Activated naive CD4-positive, alpha-beta T cell (primary cell): ENCODE measurements at places on chromosomes 13 and 19.

GRCh38 chr13:98474292-98474691 lies 102.6 kb downstream of the STK24 start:
- no peak for DNase-seq

DNA sequence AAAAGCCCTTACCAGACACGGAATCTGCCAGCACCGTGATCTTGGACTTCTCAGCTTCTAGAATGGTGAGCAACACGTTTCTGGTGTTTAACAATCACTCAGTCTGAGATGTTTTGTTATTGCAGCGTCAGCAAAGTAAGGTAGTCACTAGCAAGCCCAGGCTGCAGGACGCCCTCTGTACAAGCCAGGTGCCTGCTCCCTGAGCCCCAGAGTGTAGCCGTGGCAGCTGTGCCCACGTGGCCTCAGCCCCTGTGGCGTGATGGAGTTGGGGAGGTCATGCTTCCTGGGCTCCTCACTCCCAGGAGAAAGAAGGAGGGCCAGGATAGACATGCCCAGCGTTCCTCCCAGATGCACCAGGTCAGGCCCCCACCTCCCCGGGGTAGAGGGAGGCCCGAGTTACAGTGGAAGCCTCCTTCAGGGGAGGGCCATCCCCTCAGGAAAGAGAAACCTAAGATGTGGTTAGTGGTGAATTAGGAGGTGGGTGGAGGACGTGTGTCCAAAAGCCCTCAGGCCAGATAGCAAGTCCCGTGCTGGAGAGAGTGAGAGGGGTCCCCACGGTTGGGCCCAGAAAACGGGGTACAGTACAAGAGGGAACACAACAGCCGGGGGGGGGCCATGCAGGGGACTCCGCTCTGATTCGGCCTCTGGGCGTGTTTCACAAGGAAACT lies 169.6 kb upstream of the SOX1 start:
- no peak for DNase-seq

DNA sequence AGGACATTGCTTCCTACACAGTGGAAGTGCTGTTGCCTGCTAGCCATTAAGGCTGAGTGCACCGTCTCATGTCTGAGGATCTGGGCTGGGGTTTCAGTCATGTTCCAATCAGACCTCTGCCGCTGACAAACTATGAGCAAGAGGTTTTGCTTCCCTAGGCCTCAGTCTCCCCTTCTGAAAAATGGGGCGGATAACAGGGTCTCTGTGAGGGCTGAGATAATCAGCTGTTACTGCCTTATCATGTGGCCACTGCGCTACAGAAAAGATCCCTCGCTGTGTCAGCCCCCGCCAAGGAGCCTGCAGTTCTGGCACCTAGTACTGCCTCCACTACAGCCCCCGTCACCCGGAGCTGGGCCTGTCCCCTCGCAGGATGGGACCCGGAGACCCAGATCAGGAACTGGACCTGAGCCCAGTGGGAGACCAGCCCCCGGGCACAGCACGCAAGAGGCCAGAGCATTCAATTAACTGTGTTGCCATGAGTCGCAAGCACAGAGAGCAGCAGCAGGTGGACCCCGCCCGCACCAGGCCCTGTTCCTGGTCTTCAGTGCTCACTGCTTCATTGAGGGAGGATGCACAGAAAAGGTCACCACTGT lies 3.0 kb upstream of the PNKP start:
- DNase-seq = no peak

GRCh38 chr13:27541386-27541785 lies 78.9 kb downstream of the LNX2 start:
- DNase-seq = no peak

- no peak for DNase-seq
These were observed 10.5 kb downstream of the COMP start for GRCh38 chr19:18780631-18781030.

- no peak for DNase-seq
These were observed 1019.0 kb downstream of the DIAPH3 start for GRCh38 chr13:59144700-59145099.

DNA sequence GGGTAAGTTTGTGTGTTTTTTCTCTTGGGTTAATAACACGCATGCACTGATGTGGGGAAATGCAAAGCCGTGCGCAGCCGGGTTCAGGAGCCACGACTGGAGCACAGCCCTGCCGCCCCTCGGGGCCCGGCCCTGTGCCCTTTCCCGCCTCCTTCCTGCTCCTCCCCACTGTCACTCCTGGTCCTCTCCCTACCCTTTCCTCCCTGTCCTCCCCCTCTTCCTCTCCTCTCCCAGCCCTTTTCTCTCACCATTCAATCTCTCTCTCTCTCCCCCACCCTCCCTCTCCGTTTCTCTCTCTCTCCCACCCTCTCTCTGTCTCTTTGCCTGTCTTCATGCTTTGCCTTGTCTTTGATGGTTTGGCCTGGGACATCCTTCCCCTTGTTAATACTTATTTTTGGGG lies 27.2 kb downstream of the PLEKHJ1 start:
- DNase-seq = no peak

GRCh38 chr19:1855040-1855827 lies 7.0 kb upstream of the REXO1 start:
- DNase-seq = no peak
